ENCODE measurements at places on chromosomes 4 and X.

GRCh38 chr4:76310683-76311082 is 4.2 kb downstream of the STBD1 start:
- DNase-seq = no peak

GRCh38 chr4:150680651-150681050 is 98.7 kb downstream of the MAB21L2 start:
- no peak for DNase-seq

DNA sequence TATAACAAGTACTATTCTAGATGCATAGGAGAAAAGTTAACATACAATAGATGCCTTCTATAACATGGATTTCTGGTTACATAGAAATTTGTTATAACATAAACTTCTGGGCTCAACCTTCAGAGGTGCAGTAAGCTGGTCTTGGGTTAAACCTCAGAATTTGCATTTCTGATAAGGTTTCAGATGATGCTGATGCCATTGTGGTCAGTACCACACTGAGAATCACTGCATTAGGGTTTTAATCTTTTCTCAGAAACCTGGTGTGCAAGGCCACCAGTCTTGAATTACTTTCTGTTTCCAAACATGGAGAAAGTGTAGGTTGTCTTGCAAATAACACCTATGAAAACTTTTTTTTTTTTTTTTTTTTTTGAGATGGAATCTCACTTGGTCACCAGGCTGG is 146.2 kb downstream of the SPOCK3 start:
- no peak for DNase-seq

DNA sequence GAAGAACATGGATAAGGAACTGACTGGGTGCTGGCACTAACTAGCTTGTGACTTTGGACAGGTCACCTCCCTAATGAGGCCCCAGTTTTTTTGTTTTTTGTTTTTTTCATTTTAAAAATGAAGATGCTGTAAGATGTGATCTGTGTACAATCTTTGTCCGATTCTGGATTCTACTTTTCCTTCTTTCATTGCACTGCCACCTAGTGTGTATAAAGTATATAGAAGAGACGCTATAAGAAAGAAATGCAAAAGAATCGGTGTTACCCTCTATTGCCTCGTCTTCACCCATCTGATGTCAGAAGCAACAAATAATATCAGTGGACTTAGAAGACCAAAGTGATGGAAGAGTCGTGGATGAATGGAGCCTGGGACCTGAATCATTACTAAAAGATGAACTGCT is 58.6 kb upstream of the P2RY10 start:
- no peak for DNase-seq

DNA sequence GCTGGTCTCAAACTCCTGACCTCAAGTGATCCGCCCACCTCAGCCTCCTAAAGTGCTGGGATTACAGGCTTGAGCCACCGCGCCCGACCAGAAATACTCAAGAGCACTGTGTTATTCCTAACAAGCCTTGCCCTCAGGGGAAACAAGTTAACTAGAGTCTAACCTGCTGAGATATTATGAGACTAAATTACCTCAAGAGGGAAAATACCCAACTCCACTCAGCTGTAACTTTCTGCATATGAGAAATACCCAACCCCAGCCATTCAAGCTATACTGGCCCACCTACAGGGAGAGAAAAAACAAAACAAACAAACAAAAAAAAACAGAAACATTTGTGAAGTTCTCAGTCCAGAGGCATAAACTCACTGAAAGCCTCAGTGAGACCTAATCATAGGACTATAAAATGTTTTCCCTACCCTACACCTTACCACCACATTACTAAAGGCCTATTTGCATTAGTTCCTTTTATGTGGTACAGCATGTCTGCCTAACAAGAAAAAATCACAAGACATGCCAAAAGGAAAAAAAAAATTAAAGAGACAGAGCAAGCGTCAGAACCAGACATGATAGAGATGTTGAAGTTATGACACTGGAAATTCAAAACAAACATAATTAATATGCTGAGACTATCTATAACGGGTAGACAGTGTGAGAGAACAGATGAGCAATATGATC is 876.0 kb downstream of the FSTL5 start:
- no peak for DNase-seq

DNA sequence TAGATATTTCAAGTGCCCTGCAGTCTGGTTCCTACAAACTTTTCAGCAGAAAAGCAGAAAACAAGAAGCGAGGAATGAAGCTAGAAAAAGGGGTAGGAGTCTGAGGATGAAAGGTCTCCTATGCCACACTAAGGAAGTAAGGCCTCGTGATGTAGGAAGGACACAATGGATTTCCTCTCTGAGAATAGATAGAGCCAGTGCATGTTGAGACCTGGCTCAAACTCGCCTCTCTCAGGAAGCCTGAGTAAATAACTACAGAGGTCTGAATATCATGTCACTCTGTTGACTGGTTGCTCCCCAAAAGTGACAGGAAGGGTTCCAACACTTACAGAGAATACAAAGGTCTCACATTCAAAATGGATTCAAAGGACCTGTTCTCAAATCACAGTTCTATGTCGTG is 93.3 kb downstream of the GRIA3 start:
- DNase-seq = no peak

DNA sequence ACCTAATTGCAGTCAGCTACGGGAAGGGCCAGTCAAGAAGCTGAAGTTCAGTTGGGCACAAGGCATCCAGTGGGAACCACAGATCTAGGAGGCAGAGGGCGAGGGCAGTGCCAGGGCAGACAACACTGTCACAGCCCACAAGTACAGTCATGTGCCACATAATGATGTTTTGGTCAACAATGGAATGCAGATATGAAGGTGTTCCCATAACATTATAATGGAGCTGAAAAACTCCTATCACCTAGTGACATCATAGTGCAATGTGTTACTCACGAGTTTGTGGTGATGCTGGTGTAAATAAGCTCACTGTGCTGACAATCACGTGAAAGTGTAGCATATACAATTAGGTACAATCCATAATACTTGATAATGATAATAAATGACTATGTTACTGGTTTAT is 4.5 kb upstream of the TMEM255A start:
- no peak for DNase-seq

DNA sequence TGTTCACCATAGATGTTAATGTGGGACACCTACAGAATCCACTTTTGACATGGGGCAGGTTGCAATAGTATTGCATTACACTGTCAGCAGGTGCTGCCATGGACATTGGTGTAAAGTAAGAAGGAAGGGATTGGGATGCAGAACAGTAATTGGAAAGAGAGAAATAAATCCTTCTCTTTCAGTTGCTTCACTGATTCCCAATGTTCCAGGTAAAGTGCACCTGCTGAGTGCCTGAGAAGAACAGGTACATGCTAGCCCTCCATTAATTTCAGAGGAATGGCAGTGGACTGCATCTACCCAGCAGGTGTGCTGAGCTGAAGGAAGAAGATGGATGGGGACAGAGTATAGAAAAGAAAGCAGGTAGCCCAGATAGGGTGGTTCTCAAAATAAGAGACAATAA is 248.5 kb downstream of the TENM3 start:
- DNase-seq = no peak

DNA sequence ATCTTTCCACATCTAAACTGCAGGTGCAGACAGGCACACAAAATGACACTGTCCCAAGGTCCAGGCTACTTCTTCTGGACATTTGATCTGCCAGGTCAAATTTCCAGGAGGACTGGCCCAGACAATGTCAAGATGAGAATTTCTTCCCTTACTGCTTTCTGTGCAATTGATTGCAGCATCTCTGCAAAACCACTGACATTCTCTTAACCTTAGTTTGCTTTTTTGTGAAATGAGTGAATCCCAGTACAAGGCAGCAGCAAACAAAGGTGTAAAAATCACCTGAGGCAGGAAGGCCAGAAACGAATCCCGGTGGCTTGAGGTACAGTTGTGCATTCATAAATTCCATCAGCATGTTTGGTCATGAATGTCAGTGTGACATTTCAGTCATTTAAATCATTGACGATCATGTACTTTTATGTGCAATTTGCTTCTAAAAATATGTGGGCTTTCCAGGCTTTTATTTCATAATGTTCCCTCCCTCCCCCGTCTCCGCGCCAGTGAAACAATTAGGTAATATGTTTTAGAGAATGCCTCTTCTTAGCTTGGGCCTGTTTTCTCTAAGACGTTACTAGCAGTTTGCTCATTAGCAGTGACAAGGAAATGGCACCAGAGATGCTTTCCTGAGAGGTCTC is 39.1 kb downstream of the NHS start:
- DNase-seq = no peak

- DNase-seq = no peak
Observed at GRCh38 chrX:29640106-29640505, 575.3 kb upstream of the MAGEB2 start.

DNA sequence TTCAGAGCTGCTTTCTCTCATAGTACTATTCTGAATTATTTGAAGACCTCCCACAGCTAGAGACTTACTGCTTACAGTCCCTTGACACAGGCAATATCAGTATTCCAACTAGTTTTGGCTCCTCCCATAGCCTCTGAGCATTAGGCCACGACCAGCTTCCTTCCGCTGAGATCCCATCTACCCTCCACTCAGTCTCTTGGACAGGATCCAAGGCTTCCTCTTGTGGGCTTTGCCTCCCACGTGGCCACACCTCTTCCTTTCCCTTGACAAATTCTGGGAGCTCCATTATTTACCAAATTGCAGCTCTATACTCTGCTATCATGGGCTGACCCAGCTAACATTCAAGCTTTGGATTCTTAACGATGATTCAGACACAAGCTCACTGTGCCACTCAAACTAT is 470.4 kb upstream of the GALNT7 start:
- no peak for DNase-seq

- DNase-seq = no peak
Observed at GRCh38 chr4:32022071-32022470, 1301.9 kb downstream of the PCDH7 start.

DNA sequence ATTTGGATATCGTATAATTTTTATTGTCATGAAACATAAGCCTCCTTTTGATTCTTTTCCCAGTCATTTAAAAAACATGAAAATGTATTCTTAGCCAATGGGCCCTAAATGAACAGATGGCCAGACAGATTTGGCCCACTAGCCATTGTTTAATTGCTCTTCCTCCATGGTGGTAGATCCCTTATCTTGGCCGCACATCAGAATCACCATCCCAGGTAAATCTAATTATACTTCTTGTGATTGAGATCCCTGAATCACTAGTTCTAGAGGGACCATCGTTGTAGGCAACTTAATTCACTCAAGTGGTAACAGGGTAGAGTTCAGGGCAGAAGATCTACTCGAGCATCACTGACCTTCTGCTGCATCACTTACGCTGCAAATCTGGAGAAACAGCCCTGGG is 24.1 kb upstream of the VCX3A start:
- no peak for DNase-seq

DNA sequence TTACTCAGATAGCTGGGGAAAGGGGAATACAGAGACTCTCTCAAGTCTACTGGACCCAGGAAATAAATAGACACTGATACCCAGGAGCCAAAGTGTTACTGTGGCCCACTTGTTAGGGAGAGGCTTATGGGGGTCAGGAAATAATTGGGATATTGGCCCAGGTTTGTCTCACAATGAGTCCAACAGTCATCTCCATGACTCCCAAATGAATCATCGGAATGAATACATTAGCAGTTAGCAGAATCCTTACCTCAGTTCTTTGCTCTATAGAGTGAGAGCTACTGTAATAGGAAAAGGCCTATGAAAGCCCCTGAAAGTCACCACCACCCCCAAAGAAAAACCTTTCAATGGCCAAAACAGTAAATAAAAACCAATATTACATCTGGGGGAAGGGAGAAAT is 42.4 kb upstream of the ARHGEF6 start:
- DNase-seq = peak; percentile 14

DNA sequence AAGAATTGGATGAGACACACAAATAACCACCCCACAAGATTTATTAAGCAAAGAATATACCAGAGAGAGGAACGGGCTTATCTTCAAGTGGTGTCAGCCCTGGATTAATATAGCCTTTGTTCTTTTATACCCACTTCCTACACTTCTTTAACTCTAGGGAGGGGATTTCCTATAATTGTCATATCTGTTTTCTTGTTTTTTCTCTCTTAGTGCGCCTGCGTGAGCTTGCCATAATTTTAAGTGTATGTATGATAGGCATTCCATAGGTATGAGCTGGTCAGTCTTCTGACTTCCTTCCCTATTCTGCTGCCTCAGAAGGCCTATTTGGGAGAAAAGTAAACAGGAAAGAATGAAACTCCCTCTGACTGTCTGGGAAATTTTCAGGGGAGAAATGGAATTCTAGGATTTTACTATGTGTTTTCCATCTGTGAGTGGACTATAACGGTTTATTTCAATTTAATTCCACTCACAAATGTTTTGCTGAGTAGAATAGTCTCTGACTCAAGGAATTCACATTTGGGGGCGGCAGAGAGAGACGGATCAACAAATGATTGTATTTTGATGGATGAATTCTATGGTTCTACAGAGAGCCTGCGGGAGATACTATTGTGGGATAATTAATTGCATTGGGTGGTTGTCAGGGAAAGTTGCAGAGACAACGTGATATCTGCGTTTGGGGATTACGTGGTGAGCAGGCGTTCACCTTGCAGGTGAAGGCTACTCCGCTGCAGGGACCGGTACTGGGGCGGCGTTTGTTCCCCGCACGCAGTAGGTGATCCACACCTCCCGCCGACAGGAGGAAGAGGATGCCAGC is 626 bp upstream of the CEP135 start:
- peak; percentile 69 for DNase-seq

DNA sequence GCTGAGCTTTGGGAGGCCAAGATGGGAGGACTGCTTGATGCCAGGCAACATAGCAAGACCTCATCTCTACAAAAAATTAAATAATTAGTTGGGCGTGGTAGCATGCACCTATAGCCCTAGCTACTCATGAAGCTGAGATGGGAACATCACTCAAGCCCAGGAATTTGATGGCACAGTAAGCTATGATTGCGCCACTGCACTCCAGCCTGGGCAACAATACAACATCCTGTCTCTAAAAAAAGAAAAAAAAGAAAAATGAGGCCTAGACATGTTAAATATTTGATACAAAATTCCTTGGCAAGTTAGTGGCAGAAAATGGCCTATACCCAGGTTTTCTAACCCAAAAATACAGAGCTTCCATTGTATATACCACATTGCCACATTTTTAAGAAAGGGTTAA is 88.1 kb upstream of the MAB21L2 start:
- DNase-seq = no peak

GRCh38 chr4:145069361-145069760 is 28.6 kb downstream of the ANAPC10 start:
- peak; percentile 16 for DNase-seq

GRCh38 chr4:7379186-7379585 is 55.5 kb downstream of the PSAPL1 start:
- no peak for DNase-seq

DNA sequence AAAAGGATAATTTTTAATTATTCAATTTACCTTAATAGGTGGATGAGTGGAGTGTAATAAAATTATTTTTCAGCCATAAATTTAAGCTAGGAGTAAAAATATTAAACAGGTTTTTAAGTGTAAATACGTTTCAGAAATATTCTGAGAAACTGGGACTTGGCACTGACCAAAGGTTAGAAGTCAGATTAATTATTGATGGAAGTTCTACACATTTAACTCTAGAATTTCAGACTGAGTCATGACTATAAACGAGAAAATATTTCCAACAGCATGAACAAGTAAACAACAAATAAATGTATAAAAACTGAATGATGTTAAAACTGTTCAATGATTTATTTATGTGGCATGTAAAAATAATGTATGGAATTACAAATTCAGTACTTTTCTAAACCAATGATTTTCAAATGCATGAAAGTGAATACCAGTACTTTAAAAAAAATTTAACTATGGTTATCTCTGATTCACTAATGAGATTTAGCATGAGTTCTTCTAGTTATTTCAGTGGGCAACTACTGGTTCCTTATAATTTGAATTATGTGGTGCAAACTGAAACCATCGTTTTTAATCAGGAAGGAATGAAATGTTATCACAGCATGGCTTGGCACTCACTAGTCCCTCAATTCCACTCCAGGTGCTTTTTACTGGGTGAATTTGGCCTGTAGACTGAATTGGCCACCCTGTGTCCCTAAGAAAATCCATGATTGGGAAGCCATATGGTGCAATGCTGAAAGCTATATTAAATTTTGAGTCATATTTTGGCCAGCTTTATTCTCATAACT is 244.2 kb downstream of the FSTL5 start:
- no peak for DNase-seq

Data from AG08396 (cell line).